Left ventricle myocardium inferior (tissue), 1 donor: ENCODE measurements at places on chromosomes 13 and 19.
A peak's percentile ranks its signal among the peaks of the same experiment; 100 is the strongest.

GRCh38 chr19:18208098-18208951 is 4.5 kb upstream of the RAB3A start:
- DNase-seq, result peak; percentile 44

DNA sequence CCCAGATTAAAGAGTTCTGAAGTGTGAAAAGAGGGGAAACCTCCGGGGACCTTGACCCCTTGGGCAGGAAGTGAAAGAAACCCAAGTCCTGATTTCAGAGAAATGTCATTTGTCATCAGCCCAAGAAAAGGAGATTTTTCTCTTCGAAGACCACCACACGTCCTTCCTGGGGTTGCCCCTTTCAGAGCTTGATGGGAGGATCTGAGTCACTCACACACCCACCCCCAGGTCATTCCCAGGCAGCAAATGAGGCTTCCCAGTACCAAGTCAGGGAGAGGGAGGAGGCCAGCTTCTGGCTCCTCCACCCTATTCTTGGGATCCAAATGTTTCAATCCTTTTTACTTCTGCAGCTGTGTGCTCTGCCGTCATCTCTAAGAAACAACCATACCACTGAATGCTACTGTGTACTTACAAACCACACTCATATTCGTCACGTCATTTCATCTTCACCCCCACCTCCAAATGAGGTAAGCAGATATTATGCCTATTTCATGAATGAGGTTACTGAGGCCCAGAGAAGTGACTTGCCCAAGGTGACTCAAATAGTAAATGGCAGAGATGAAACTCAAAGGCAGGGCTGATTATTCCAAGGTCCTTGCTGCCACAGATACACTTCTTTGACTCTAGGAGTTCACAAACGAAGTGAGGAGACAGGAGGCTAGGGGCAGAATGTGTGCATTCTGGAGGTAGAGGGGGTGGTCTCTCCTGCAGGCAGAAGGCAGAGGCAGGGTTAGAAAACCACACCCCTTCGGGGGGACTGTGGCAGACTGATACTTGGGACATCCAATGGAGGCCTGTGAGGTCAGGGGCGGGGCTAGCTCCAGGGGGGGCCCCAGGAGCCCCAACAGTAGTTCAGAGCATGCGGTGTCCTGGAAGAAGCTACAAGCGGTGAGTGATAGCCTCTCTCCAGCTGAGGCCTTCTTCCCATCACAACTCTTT is 5.0 kb upstream of the KMT2B start:
- no peak for DNase-seq

- DNase-seq, result peak; percentile 18
Measured at GRCh38 chr13:71865874-71866334, 1.1 kb downstream of the DACH1 start.

DNA sequence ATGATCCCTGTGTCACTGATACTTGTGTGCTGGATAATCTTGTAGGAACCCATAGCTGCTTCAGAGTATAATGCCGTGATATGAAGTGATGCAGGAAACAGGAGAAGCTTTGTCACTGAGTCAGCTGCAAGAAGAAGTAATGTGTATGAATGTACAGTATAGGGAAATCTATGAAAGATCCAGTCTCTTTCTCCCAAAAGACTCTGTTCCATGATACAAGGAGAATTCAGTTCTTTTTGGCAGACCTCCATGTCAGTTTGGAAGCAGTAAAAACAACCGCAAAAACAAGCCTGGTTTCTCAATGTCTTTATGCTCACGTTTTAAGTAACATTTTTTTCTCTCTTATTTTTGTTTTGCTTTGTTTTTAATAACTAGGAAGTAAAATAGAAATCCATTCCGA is 33.9 kb downstream of the PCDH17 start:
- DNase-seq, result no peak

- DNase-seq, result no peak
Measured at GRCh38 chr13:80166352-80166751, 174.6 kb downstream of the SPRY2 start.

DNA sequence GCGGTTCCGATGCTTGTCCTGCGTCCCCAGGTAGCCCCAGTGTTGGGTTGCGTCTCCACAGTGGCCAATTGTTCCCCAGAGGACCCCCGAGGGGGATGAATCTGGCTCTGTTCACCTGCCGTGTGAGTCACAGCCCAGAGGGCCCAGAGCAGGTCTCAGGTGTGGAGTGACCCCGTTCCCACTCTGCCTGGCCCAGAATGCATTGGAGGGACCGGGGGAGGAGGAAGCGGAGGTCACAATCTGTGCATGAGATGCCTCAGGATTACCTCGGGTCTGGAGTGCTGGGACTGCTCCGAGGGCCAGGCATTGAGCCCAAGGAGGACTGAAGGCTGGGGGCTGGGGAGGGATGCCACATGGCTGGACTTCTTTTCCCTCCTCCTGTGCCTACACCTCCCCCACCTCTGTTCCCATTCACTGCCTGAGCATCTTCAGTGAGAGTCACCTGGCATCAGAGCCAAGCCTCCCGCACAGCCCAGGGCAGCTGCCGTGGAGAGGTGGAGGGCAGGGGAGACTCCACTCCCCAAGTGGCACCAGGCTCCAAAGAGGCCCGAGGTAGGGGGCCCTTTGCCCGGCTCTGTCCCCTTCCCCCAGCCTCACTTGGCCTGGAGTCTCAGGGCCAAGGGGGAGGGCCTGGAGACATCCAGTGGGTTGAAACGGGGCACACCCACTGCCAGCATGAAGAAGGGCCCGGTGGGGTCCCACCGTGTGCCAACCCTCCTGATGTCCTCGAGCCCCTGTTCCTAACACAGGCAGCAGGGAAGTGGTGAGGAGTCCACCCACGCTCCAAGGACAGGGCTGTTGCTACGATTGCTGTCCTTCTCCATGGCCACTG is 81.1 kb downstream of the CHST8 start:
- no peak for DNase-seq

DNA sequence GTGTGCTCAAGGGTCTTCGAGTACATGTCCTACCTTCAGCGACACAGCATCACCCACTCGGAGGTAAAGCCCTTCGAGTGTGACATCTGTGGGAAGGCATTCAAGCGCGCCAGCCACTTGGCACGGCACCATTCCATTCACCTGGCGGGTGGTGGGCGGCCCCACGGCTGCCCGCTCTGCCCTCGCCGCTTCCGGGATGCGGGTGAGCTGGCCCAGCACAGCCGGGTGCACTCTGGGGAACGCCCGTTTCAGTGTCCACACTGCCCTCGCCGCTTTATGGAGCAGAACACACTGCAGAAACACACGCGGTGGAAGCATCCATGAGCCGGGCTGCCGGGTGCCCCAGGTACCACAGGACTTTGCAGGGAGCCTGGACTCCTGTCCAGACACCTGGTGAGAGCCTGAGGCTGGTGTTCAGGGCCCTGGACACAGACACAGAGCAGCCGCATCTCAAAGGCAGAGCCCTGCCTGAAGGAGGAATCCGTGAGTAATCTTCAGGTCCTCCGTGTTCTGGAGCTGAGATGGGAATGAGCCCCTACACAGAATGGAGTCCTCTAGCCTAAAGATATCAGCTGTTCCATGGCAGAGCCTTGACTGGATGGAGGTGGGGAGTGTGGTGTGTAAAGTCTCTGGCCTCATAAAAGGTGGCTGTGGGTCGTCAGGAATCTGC is 1.5 kb downstream of the ZNF581 start:
- no peak for DNase-seq

DNA sequence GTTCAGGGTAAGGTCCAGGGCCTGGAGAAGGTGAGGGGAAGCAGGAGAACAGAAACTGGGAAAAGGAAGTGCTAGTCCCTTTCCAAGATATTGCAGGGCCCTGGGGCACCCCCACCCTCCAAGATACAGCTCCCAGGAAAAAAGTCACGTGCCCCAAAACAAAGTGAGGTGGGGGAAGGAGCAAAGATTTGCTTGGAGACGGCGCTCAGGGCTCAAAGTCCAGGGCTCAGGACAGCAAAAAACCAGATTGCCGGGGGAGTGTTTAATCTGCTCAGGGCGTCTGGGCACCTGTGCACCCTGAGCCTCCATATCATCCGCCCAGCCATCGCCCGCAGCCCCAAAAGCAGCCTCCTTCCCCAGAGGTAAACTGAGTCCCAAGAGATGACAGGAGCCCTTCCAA is 6.3 kb downstream of the SMIM24 start:
- no peak for DNase-seq

- no peak for DNase-seq
Measured at GRCh38 chr19:3660493-3661219, 34.1 kb upstream of the CACTIN start.

GRCh38 chr13:24036115-24036514 is 124.4 kb upstream of the SPATA13 start:
- no peak for DNase-seq

DNA sequence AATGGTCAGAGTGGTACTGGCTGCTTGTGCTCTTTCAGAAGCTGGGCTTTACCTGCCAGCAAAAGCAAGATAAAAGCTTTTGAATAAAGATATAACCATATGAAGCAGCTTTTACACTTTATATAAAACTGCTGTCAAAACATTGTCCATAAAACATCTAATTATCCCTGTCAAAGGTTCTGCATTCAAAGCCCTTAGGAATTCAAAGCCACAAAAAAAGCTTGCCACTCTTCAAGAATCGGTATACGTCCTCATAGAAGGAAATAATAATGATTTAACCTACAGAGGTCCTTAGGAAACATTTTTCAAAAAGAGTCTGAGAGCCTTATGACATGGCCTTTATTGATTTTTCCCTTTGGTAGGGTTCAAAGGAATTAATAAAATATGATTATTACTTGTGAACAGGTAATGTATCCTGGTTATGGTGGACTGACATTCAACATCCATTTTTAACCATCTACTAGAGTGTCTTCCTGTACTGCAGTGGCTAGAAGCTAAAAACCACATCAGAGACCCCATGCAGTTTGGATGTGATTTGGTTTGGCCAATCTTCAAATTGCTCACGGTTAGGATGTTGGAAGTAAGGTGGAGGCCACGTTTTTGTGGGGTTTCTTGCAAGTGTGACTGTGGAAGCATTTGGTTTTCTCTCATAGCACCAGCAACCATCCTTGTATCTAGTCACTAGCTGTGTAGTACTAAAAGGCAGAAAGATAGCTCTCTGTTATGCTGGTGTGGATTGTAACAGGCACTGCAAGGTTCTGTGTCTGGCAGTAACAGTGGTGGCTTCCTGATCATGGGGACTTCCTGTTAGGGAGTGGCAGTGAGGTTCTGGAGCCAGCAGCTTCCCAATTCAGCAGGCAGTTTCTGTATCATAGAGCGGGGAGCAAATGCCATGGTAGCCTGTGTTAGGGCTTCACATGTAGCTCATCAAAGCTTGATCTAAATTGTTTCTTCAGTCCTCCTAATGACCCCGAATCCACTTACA is 441.5 kb downstream of the DIAPH3 start:
- DNase-seq, result no peak

DNA sequence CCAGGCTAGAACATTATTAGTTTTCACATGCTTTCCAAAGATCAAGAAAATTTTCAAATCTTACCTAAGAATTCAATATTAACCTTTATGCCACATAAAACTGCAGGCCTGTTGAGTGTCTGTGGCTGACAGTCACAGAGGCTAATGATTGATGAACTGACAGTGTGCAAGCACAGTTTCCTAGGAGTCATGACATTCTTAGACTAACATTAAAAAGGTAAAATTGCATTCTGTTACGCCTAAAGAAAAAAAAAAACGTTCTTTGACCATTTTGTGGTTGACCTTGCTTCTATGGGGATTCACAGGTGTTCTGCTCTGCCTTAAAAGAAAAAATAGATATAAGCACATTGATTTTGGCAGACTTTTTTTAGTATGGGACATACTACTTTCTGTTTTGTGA is 1776.2 kb downstream of the PCDH9 start:
- no peak for DNase-seq

DNA sequence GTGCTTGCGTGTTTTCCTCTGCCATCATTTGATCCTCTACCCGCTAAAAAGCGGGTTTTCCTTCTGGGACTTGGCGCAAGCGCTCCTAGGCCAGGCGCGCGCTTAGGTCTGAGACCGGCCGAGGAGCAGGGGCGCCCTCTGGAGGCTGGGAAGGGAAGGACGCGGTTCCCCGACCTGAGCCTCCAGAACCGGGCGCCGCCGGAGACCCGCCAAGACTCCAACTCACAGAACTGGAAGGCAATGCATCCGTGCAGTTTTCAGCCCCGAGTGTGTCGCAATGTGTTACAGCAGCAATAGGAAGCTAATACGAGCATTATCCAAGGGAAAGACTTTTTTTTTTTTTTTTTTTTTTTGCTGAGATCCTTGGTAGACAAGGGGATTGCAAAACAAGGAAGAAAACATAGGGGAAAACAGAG is 190.9 kb downstream of the COL4A1 start:
- peak; percentile 47 for DNase-seq

- DNase-seq, result peak; percentile 77
Measured at GRCh38 chr19:47713046-47714021, at the start of gene EHD2. Gene EHD2 (plus strand): TSS chr19:47713422. CDS start chr19:47716613, 3,191 bp downstream.

GRCh38 chr13:73288596-73288995 is 229.8 kb downstream of the KLF5 start:
- DNase-seq, result no peak

- DNase-seq, result no peak
Measured at GRCh38 chr13:70090036-70090723, 17.4 kb upstream of the ATXN8OS start.

DNA sequence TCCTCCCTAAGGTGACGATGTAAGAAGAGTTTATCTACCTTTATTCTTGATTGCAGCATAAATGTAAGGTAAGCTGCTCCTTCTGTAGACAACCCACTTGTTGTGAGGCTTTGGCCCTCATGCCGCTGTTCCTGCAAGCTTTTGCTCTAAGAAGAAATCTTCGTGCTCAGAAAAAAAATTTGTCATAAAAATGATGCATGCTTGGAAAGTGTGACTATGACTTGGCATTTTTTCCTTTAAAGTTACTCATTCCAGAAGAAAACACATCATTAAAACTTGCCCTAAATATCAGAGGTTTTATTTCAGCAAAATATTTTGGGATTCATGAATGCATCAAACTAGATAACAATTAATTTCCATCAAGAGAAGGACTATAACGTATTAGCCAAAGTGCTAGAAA is 39.8 kb downstream of the KCTD12 start:
- no peak for DNase-seq

- no peak for DNase-seq
Measured at GRCh38 chr13:23945612-23946011, 48.3 kb upstream of the C1QTNF9B start.

- DNase-seq, result no peak
Measured at GRCh38 chr19:15197275-15197941, 3.4 kb downstream of the NOTCH3 start.

DNA sequence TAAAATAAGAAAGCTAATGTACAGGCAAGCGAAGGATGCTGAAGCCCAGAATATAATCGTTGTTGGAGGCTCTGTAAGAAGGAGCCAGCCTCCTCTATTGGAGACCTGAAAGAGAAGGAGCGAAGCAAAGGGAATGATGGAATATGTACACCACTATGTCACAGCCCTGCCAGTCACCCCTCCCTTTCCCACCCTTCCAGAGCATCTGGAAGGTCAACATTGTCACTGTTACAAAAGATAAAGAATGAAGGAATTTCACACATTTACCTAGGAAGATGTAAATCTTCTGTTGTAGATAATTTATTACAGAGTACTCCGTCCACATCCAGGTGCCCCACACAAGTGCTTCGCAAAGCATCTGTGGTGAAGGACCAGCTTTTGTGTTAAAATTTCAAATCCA is 39.7 kb upstream of the SACS start:
- no peak for DNase-seq

DNA sequence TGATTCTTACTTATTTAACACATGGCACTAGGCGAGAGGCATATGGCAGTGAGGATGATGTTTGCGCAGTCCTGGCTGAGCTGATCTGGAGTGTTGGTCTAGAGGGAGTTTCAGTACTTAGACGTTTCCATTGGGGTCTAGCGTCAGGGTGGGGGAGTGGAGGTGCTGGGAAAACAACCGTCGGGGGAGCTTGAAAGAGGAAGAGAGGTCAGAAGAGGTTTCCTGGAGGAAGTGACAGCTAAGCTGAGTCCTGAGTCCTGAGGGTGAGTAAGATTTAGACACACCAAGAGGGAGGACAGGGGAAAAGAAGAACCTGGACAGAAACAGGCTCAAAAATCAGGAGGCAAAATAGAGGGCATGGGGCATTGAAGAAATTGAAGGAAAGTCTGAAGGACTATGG is 81.4 kb downstream of the ALOX5AP start:
- DNase-seq, result no peak
